D721Med (cell line): ENCODE measurements at places on chromosomes 6 and 20.

- DNase-seq: no peak
Measured at GRCh38 chr20:42338294-42339201, 720.4 kb upstream of the CHD6 start.

DNA sequence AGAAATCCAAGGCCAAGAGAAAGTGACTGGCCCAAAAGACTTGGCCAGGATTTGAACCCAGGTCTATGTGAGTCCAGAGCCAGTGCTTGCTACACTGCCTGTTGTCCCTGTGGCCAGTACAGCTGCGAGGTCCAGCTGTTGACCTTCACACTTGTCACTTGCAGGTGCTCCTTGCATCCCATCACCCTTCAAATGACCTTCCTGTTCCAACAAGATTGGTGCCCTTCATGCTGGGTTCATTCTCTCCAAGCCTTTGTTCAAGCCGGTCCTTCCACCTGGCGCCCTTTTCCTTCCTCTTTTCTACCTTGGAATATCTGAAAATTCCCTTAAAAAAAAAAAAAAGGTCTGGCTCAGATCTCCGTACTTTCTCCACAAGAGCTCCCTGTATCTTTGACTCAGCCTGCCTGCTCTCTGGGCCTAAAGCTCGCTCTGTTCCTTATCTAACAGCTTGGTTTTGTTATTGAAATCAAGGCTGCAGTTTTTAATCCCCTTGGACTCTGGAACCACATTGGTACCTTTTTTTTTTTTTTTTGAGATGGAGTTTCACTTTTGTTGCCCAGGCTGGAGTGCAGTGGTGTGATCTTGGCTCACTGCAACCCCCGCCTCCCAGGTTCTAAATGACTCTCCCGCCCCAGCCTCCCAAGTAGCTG, 22.2 kb upstream of the MRPS18A start:
- DNase-seq: no peak

DNA sequence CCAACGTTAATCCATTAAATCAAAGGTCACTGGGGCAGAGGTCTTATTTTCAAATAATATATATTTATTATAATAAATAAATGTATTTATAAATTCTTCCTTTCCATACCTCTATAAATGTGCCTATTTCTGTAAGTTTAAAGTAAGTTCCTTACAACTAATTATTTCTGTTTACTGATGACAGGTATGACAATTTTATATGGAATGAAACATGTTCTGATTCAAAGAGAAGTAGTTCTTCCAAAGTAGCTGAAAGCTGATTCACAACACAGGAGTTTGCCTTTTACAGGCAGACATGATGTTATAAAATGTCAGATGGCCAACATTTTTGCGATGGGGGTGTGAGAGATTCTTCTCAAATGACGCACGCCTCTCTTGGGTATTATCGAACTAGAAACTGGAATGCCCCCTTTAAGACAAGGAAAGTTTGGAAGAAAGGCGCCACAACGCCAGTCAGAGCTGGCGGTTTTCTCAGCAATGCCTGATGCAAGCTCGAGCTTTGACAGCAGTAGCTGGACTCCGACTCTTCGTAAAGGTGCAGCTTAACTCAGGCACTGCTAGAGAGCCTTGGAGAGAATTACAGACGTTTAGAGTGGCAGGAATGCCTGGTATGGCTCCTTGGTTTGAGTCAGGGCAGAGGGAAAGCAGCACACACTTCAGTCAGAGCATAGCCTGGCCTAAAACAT, 92.1 kb downstream of the FOXC1 start:
- DNase-seq: no peak

DNA sequence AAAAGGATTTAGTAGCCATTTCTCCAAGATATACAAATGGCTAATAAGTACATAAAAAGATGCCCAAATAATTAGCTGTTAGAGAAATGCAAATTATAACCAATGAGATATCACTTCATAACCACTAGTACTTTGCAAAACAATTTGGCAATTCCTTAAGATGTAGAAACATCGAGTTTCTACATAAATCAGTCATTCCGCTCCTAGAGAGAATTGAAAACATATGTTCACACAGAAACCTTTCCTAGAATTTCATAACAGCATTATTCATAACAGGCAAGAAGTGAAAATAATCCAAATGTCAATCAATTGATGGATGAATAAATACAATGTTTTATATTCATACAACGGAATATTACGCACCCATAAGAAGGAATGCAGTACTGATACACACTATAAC, 20.5 kb upstream of the NT5E start:
- no peak for DNase-seq

DNA sequence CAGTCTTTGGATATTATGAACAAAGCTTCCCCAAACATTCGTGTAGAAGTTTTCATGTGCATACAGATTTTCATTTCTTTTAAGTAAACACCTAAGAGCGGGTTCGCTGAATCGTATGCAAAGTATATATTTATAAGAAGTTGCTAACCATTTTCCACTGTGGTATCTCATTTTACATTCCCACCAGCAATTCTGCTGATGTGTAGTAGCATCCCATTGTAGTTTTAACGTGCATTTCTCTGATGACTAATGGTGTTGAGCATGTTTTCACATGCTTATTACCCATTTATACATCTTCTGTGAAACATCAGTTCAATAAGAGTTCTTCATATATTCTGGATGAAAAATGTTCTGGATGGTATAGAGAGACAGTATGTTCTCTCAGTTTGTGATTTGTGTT, 97.4 kb downstream of the IYD start:
- DNase-seq: no peak

DNA sequence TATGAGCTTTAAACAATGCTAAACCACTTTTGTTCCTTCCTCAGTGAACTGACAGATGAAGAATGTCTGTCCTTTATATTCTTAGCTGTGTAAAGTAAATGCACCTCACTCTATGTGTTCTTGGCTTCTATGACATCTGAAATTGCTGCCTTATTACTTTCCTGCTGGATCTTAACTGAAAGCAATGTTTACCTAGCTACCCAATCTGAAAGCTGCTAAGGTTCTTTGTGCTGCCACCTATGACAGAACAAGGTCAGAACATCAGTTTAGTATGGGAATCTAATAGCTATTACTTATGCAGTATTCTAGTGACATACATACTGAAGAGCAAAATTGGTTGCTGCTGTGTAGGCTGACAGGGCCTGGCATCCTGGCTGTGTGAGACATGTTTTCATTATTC, 444.1 kb downstream of the KHDRBS2 start:
- DNase-seq: no peak

DNA sequence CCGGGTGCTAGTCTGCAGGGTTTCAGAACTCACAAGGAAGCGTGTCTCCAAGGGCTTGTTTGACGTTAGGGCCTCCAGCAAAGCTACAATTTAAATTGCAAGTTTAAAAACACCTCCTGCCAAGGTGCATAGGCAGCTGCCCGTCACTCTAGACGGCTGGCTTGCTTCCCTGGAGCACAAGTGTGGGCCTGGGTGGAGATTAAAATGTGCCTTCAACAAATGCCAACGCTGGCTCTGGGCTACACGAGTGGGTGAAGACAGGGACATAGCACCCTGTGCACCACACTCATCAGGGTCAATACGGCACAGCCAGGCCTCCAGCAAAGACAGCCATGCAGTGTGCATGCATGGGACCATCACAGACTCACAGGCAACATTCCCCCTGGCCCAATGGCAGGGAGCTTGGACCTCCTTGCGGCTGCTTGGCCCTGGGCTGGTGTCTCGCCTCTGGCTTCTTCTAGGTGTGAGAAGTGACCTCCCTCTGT, 48.4 kb upstream of the FRMD1 start:
- no peak for DNase-seq

GRCh38 chr6:14543971-14544585, 426.5 kb downstream of the CD83 start:
- no peak for DNase-seq

GRCh38 chr6:56684342-56685101, 41.8 kb upstream of the DST start:
- no peak for DNase-seq
